ENCODE measurements at places on chromosomes 13 and 19.
A peak's percentile ranks its signal among the peaks of the same experiment; 100 is the strongest.

DNA sequence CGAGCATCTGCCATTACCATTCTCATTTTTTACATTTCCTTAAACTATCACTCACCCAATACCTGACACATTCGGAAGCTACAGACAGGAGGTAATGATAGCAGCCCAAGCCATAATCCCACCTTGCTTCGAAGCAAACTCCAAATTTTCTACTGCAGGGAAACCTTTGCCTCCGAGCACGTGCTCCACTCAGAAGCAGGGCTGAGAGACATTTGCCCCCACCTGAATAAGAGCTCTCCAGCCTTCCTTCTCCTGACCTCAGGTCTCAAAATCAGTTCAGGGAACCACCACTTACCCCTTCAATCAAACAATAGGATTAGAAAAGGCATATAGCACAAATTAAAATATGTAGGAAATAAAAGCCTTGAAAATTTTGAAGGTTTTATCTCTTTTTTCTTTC is 2.3 kb upstream of the DACH1 start:
- no peak for DNase-seq

- no peak for DNase-seq
These were observed 19.3 kb upstream of the LGALS13 start for GRCh38 chr19:39582891-39583625.

DNA sequence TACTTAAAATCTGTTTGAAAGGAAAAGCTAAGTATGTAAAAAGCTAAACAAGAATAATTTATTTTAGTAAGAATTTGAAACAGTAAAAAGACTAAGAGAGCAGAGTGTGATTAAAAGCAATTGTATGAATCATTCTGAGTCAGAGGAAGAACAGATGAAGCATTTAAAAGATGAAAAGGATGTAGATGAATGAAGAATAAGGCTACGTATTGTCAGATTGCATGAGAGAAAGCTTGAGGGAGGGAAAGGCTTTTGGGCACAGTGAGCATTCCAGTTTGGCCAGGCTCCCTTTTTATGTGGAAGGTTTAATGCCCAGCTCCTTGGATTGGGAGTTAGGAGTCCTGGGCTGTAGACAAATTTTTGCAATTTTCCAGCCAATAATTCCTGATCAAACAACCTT is 117.7 kb downstream of the FREM2 start:
- no peak for DNase-seq

GRCh38 chr13:24016046-24016445 is 118.7 kb upstream of the C1QTNF9B start:
- no peak for DNase-seq

DNA sequence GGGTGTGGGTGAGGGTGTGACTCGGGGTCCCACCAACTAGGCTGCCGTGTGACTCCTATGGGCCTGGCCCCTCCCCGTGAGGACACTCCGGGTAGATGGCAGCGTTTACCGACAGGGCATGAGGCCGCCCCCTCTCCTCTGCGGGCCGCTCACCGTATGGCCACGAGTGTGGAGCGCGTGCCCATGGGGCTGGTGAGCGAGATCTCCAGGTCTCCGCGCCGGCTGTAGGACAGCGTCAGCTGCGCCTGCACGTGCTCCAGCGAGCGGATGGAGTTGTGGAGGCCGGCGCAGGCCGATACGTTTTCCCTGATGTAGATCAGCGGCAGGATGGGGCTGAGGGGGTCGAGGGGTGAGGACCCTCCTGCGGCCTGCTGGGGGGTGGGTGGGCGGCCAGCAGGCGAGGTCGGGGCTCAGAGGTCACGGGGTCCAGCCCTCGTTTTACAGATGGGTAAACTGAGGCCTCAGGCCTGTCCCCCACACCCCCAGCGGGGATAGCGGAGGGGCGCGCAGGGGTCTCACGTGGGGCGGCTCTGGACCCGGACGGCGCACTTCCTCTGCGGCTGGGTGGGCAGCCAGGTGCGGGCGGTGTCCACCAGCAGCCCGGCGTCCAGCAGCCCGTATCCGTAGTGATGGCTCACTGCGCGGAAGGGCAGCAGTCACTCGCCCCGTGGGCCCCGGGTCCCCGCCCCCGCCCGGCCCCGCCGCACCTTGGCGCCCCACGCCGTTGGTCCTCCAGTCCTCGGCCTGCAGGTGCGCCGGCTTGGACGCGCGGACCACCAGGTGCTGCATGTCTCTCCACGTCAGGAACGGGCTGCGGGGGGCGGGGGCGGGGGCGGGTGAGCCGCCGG is 4.3 kb upstream of the C19orf25 start:
- peak; percentile 13 for DNase-seq

DNA sequence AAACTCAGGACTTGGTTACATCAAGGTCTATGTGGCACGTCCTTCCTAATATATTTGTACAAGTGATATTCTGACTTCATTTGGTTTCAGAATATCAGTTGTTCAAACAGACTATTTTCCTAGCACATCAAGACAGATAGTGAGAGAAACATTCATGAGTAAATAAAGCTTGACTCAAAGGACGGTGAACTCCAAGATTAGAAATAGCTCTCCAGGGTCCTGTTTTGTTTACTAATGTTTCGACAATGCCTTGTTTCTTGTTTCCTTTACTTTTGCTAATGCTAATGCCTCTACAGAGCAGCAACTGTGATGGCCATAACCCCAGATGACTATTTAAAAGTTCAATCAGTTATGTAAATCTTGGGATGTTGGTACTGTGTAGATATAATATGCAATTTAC is 313.9 kb downstream of the KLF12 start:
- DNase-seq: no peak

DNA sequence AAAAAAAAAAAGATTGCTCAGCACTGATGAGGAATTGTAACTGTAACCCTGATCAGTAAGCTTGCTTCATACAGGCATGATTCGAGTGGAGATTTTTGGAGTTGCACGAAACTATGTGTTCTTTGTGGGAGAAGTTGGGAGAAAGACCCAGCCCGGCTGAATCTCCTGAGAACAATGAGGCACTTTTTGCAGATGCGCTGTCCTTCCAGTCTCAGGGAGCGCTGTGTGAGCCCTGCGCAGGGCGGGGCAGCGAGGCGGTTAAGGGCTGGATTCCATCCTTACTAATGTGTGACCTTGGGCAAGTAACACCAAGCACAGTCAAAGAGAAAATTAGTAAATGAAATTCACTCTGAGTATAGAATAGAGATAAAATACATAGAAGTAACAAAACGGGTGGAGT is 76.9 kb downstream of the SIPA1L3 start:
- no peak for DNase-seq

DNA sequence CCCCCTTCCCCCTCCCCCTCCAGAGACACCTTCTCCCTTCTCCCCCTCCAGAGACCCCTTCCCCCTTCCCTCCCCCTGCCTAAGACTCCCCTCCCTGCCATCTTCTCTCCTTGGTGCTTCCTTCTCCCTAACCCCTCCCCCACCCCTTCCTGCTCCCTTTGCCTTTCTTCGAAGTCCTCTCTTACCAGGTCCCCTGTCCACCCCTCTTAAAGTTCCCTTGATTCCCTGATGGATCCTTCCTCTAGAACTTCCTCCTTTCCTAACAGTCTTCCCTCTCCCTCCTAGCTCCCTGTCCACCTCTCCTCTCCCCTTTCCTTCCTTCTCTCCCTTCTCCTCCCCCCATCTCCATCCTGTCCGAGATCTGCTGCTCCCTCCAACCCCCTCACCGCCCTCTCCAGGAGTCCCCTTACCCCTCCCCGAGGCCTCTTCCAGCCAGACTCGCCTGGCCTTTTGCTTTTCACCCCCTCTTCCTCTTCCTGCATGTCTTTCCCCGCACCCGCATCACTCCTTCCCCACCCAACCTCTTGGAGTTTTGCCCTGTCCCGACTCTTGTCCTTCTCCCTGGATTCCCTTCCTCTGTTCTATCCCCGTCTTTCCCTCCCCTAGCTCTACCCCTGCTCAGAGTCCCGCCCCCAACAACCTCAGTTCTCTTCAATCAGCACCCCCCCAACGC is 3.1 kb downstream of the TNFSF9 start:
- no peak for DNase-seq

- DNase-seq: peak; percentile 60
These were observed 53.0 kb upstream of the ZNF254 start for GRCh38 chr19:24033963-24034342.

GRCh38 chr13:30211745-30212144 is 95.6 kb downstream of the KATNAL1 start:
- no peak for DNase-seq

- DNase-seq: no peak
These were observed 25.4 kb downstream of the ALG5 start for GRCh38 chr13:36973621-36974295.

GRCh38 chr19:16070366-16070990 is 5.8 kb upstream of the TPM4 start:
- peak; percentile 59 for DNase-seq

DNA sequence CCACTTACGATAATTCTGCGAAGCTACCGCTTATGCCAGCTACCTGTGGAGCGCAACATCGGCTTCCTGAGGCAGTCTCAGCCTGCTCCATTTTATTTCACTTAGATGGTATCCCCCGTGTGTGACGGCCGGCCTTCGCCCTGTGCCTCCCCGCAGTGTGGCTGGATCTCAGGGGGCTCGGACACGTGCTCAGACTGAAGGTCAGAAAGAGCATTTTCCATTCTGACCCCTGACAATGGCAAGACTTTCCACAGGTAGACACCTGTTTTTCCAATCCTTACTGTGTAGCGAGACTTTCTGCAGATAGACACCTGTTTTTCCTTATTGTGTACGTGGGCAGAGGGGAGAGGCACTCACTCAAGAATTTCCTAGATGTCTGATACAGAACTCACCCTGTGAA is 52.7 kb downstream of the ATP11A start:
- DNase-seq: no peak

DNA sequence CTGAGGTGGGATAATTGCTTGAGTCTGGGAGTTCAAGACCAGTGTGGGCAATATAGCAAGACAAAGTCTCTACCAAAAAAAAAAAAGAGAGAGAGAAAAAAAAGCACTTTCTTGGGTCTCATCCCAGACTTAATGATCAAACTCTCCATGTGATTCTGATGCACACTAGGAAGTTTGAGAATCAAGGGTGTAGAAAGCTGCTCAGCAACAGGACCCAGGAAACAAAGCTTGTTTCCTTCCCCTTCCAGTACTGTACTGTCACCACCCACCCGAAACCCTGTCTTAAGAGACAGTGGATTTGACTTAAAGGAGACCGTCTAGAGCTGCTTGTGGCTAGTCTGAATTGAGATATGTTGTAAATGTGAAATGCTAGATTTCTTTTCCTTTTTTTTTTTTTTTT is 5.8 kb downstream of the MISP3 start:
- no peak for DNase-seq

DNA sequence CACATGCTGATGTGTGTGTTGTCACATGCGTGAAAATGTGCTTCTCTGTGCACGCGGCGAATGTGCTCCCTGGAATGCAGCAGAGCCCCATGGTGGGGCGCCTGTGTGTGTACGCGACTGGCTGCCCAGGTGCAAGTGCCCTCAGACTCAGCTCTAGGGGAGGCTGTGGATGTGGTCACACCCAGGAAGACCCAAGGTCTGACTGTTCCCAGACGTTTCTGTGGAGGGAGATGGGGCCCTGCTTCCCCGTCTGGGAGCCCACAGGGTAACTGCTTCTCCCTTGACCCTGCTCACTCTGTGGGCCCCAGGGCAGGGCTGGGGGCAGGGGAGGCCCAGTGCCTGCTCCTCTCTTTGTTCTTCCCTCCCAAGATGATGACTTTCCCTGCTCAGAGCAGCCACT is 7.9 kb upstream of the UQCR11 start:
- no peak for DNase-seq

DNA sequence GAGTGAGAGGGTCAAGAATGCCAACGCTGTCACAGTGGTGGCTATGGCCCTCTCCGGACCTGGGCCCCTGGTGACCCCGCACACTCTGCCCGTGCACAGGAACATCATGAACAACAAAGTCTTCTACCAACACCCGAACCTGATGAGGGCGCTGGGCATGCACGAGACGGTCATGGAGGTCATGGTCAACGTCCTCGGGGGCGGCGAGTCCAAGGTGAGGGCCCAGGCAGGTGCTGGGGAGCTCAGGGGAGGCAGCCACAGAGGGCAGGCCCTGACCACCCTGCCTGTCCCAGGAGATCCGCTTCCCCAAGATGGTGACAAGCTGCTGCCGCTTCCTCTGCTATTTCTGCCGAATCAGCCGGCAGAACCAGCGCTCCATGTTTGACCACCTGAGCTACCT is 62.6 kb downstream of the RYR1 start:
- DNase-seq: no peak

- DNase-seq: no peak
These were observed 256.6 kb downstream of the NBEA start for GRCh38 chr13:35198613-35199200.

DNA sequence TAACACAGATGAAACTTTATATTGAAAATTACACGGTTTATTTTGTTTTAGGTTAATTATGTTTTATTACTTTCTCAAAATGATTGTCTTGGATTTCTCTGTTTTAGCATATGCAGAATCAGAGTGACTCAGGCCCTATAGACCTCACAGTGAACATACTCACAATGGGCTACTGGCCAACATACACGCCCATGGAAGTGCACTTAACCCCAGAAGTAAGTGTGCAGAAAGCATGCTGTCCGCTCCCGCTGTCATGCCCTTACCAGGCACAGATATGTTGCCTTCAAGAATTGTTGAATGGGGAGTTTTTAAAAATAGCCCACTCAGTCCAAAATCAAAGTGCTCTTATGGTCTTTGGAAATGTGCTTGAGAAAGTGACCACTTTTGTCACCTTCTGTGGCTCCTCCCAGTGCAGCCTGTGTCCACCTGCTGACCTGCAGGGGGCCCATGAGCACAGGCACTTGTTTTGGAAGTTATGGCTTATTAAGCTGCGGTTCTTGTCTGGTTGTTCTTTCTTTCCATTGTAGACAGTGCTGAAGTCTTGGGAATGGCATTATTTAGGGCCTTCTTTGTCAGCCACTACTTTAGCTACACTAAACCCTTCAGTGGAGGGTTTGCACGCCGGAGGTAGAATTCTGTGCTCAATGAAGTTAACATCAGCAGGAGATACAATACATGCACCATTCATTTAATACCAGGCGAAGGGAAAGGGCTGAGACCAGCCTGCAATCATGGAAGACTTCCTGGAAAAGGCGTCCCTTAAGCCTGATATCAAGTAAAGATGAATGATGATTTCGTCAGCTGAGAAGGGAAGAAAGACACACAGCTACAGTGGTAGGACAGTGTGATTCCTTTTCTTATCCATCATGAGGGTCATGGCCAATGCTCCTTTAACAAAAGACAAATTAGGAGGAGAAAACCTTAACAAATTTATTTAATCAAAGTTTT is 36.7 kb downstream of the CUL4A start:
- no peak for DNase-seq

- no peak for DNase-seq
These were observed 459.2 kb downstream of the MYO16 start for GRCh38 chr13:109088624-109088917.

DNA sequence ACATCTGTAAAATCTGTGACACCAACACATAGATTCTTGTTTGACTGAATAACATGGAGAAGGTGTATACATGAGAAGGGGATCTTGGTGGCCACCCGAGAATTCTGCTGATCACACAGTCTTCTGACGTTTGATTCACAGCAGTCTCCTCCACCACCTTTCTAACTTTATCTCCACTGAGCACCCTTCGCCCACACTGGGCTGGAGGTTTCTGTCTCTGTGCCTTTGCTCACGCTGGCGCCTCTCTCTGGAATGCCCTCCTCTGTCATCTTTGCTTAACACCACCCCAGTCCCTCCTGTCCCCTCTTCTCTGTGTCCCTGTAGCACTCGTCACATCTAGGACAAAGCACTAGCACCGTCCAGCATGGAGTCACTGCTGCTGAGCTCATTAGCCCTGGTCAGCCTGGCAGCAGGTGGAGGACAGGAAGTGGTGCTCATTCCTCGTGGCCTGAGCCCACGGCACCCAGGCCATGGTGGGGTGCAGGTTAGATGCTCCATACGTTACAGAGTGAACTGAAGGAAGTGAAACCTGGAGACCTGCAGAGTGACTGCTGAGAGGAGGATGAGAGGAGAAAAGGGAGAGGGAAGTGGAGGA is 384.6 kb downstream of the UQCRFS1 start:
- no peak for DNase-seq
